Epithelial cell of esophagus (primary cell): ENCODE measurements at places on chromosomes 1 and 21.

DNA sequence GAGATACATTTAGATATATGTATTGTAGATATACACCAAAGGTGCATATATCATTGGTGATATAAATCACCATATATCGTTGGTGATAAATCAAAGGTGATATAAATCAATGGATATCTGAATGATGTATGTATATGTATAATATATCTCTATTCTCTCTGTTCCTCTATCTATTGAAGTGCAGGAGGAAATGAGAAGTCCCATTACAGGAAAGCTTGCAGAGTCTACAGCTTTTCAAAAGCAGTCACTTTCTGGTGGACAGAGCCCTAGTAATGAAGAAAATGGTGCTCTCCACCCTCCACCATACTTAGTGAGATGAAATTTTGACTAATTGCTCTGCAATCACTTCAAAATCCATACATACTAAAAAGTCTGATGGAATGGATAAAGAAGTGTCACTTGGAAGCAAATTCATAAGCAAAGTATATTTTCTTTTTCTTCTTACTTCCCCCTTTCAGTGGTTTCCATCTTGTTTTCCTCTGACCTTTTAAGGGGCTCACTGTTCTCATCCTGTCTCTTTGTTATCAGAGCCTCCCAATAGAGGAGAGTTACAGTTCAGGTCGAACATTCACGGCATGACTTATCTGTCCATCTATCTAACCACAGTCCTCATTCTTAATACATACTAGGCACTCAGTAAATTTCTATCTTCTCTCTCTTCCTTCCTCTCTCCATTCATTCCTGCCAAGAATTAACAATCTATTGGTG, 227.2 kb downstream of the KCNJ6 start:
- no peak for DNase-seq

DNA sequence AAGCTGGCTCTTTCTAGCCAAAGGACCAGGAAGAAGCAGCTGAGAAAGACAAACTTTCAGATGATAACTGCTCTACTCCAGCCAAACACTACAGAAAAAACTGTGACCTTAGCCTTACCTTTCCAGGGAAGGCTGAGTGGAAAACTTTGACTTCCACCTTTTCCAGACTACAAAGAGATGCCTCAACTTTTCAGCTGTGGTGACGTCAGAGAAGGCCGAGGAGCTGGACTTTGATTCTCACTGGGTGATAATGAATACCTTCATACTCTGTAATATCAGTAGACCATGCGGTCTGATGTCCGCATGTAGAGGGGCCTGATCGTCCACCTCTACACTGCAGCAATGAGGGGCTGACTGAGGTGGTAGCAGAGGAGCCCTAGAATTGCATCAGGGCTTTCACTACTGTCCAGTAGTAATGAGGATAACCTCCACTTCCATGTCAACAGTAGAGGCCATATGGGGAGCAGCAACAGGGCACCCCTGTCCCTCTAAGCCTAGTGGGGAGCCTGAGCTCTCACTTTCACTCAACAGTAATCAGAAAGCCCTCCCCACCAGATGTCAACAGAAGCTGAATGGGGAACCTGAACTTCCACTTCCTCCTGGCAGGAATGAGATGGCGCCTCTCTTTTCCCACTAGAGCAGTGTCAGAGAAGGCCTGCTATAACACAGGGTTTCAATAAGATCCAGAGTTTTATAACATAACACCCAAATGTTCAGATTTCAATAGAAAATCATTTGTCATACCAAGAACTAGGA, 28.4 kb upstream of the PADI1 start:
- no peak for DNase-seq

- DNase-seq, result peak; percentile 82
These were observed 47.6 kb upstream of the PPP2R5A start for GRCh38 chr1:212237651-212238050.

- DNase-seq, result no peak
These were observed 6.3 kb upstream of the LYST start for GRCh38 chr1:235873045-235873444.

DNA sequence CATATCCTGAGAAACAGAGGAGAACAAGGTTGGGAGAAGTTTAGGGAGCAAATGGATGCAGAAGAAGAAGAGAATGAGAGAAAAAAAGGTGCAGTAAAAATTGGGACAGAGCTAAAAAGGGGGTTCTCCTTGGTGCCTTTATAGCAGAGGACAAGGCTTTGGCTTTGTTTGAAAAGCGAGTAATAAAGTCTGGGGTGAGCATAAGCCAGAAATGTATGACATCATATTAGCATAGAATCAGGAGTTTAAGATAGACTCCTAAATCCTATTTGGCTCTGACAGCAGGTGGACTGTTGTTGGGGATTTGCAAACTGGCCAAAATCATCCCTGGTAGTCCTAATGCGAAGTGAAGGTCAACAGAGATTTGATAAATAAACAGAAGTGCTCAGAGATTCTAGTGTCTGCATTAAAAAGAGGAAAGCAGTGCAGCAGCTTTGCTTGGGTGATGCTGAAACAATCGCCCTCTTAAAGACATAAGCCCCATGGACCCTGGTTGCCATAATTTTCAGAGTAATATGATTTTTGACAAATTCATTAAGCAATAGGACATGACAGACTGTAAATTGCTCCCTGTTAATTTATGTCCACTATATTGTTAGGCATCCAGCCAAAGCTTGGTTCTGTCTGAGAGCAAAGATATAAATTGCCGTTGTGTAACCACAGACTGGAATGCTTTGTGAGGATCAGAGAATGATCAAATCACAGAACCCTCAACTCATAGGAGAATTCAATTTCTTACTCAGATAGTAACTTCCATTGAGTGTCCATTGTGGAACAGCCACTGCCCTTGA, 385.0 kb upstream of the NFIA start:
- no peak for DNase-seq

DNA sequence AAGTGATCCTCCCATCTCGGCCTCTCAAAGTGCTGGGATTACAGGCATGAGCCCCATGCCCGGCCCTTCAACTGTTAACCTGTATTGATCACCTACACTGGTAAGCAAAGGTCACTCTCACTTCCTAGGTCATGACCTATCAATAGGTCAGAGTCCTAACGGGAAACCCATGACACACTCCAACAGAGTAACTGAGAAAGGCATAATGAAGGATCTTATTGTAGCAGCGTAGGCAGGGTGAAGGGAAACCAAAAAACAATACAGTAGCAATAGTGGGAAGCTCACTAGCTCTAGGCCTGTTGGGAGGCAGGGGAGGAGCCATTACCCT, 19.5 kb upstream of the IFNAR1 start:
- no peak for DNase-seq

- DNase-seq, result no peak
These were observed 408.1 kb downstream of the USH2A start for GRCh38 chr1:216015116-216015515.

DNA sequence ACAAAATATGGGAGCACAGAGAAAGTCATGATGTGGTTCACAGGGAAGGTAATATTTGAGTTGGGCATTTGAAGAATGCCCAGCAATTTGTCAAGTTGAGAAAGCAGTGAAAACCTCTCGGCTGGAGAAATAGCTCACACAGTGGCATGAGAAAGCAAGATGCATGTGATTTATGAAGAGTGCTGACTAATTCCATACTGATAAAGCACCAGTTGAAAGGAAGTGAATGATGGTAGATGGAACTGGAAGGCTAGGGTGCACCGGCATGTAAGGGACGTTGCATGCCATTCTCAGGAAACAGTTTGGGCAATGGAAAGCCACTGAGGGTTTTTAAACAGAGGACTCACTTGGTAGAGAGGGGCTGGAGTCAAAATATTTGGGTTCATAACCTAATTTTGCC, 53.5 kb upstream of the MTF2 start:
- no peak for DNase-seq

DNA sequence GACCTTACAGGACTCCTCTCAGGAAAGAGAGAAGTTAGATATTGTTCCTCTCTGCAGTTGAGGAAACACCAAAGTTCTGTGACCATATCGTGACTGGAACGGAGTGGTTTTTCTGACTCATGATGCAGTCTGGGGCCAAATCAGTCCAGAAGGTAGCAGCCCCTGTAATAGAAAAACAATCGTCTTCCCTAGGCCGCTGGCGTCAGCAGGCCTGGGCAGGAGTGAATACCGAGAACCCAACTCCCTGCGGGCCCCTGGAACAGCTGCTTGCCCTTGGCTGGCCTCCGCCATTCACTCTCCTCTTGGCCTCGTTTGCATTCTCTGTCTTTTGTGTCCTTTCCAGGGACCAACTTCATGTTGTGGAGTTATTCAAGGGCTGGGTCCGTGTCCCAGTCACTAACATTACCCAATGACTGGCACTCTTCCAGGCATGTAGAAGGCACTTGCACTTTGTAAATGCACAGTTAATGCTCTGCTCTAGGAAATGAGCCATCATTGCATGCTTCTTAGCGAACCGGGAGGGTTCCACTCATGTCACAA, 10.9 kb upstream of the CD101 start:
- peak; percentile 86 for DNase-seq

DNA sequence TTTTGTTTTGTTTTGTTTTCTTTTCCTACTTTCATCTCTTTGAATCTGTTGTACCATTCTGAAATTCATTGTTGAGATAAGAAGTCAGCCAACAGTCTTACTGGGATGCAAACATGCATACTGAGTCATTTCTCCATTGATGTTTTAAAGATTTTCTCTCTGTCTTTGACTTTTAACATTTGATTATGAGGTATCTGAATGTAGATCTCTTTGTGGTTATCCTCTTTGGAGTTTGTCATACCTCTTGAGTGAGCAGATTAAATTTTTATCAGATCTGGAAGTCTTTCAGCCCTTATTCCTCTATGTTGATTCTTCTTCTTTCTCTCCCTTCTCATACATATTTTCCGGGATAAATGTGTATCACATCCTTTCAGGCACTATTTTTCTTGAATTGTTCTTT, 406.9 kb upstream of the NCAM2 start:
- no peak for DNase-seq

DNA sequence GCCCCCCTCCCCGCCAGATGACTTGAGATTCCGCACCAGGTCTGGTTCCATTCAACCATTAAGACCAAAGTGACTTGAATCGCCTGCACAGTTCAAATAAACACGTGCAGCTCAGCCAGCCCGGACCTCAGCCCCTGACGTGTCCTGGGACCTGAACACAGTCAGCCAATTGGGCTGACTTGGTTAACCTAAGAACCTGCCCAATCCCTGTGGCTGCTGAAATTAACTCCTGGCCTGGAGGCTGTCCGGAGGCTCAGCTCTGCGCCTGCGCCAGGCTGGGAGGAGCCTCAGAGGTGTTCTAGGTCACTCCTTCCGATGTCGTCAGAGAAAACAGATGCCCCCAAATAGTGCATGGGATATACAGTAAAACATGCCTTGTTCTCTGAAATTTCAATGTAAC, 73.4 kb downstream of the SCCPDH start:
- no peak for DNase-seq

GRCh38 chr1:108708691-108709660, 3.7 kb upstream of the FNDC7 start:
- DNase-seq, result no peak

DNA sequence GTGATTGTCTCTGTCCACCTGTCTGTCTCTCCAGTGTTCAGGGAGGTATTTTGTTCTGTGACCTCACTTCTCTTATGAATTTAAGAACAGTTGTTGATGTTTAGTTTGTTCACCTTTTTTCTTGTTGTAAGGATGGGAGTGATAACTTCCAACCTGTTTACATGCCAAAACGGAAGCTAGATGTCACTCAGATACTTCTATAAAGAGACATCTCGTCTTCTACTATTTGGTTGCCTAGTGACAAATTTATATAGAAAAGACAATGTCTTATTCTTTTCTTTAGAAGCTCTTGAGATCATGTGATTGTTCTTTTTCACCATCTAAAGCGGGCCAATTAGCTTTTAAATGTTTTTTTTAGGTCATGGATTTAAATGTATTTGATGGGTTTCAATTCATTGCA, 33.8 kb downstream of the PRSS38 start:
- no peak for DNase-seq

GRCh38 chr21:27047283-27047657, 80.4 kb upstream of the ADAMTS5 start:
- peak; percentile 68 for DNase-seq

GRCh38 chr1:13622446-13622845, 38.8 kb downstream of the PDPN start:
- DNase-seq, result no peak

GRCh38 chr1:67723620-67724019, 38.6 kb downstream of the GADD45A start:
- peak; percentile 91 for DNase-seq

DNA sequence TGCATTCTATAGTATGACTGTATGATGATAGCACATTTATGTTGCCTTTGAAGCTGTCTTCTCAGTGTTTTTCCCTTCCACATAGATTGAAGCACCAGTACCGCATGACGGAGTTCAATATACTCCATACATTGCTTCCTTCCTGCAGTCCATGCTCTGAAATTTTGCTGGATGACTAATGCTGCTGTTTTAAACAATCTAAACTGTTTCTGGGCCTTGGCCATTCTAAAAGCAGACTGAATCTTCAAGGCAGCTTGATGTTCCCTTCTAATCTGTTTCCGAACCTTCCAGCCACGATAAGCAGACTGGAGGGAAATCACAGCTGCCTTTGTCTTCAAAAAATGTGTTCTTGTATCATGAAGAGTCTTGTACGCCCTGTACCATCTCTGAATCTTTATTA, 36.2 kb upstream of the F13B start:
- DNase-seq, result no peak
